ENCODE measurements at places on chromosomes 1 and 21.

DNA sequence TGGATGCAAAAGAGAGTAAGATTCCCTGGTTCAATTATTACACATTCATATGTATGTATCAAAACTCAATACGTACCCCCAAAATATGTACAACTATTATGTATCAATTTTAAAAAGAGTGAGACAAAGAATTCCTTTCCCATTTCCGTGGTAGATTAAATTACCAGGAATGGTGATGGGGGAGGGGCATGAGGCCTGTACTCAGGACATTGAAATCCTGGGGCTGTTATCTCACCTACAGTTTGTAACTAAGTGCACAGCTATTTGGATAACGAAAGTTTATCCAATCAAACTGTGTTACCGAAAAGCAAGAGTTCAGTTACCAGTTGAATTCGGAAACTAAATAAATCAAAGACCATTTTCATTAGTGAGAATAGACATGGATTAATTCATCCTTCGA is 8.3 kb upstream of the ESRRG start:
- no peak for DNase-seq

DNA sequence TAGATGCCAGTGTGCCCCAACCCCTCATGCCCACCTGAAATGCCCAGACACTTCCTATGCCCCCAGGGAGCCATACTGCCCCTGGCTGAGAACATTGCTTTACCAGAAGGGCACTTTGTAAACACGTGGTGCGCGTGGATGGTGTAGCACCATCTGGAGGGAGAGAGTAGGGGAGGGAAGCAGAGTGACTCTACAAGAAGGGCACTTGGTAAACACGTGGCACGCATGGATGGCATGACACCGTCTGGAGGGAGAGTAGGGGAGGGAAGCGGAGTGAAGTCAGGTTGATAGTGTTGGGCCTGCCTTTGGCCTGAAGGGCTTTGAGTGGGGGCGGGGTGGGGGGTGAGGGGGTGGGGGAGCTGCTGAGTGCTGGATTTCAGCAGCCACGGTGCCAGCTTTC is 324.0 kb upstream of the VAMP3 start:
- DNase-seq = no peak

GRCh38 chr1:185632659-185633423 is 101.3 kb upstream of the HMCN1 start:
- DNase-seq = no peak

- DNase-seq = no peak
These were observed 1031.5 kb upstream of the ADGRL2 start for GRCh38 chr1:80769208-80769750.

- no peak for DNase-seq
These were observed 216.4 kb downstream of the LTN1 start for GRCh38 chr21:28776251-28776650.

DNA sequence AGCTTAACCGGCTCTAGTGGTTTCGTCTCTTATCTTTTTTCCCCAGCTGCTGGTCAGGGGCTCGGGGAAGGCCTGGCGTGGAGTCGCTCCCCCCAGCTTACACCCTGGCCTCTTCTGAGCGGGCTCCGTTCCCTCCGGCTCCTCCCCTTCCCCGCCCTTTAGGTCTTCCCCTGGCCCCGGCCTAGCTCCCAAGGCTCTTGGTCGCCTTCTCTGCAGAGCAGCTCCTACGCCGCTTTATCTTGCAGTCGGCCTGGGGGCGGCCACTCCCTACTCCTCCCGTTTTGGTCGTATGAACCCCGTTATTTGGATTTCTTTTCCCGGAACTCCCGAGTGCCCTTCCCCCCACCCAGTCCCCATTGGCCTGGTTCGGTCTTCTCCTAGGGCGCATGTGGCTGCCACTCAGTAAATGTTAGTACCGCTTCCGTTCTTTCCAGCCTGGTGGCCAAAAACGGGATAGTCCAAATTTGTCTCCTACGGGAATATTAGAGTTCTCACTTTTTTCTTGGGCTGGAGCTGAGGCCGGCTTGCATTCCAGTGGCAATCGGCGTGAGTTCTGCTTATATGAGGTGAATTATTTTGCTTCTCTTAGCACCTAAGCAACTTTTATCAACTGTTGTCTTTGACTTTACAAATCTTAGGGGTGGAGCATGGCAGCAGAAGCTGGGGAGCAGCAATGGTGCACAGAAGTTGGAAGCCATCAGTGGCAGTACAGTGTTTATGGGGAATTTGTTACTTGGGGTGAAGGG is 467 bp downstream of the THRAP3 start:
- DNase-seq = no peak
